ENCODE measurements at places on chromosomes 6 and 20.
A peak's percentile ranks its signal among the peaks of the same experiment; 100 is the strongest.

GRCh38 chr6:106125925-106126435 lies 39.8 kb downstream of the PRDM1 start:
- DNase-seq = peak; percentile 85

- no peak for DNase-seq
These were observed 977 bp downstream of the TNXB start for GRCh38 chr6:32108094-32108627.

DNA sequence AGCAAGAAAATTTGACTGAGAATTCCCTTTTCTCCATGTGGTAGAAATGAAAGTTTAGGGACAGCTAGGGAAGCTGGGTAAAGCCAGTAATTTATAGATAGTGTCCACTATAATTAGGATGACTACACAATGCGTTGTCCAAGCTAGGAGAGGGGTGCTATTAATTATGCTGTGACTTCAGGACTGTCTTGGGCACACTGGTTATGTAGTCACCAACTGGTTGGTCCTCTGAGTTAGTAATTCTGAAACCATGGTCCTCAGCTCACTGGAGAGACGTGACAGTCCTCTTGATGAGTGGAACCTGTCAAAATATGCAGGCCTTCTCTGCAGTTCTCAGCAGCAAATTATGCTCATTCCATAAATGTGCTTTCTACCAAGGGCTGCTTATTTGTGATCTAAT lies 94.6 kb upstream of the ENPP5 start:
- DNase-seq = peak; percentile 8

DNA sequence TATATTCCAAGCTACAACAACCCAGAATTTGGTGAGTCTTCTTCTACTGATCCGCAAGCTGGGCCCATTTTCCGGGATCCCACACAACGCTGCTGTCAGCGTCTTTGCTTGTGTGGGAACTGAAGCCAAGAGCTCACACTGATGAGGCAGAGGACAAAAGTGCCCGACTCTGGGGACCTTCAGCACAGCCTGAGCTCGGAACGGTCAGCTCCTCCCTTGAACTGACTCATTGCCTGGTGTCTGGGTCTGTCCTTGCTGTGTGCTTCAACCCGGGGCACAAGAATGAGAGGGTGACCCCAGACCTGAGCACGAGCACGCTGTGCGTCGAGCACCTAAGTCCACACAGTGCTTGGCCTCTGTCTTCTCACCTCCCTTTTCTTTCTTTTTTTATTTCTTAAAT lies 33.5 kb downstream of the DACT2 start:
- DNase-seq = no peak

GRCh38 chr6:29531668-29532067 lies 27.9 kb downstream of the UBD start:
- no peak for DNase-seq

DNA sequence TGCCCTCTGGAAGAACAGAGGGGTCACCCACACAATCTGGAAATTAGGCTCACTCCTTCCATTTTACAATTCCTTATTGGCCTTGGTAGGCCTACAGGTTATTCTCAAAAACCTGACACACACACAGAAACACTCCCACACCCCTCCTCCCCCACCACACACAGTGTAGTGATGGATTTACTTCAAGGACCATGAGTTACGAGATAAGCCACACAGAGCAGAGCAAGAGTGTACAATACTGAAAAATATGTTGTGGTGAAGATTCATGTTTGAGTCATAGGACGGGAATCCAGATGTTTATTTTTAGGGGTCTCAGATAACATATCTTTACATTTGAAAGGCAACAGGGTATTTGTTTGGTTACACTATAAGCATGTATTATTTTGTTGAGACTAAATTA lies 291.9 kb downstream of the PLCB1 start:
- no peak for DNase-seq

DNA sequence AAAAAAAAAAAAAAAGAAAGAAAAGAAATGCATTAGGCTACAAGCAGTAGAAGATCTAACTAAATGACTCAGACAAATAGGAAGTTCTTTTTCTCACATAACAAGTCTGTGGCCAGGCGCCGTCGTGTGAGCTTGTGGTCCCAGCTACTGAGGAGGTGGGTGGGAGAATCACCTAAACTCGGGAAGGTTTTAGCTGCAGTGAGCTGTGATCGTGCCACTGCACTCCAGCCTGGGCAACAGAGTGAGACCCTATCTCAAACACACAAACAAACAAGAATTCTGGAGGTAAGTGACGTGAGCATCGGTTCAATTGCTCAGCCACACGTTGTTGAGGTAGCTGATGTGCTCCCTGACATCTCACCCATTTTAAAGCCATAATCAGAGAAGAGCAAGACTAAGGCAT lies 37.9 kb upstream of the SLC23A2 start:
- peak; percentile 61 for DNase-seq

DNA sequence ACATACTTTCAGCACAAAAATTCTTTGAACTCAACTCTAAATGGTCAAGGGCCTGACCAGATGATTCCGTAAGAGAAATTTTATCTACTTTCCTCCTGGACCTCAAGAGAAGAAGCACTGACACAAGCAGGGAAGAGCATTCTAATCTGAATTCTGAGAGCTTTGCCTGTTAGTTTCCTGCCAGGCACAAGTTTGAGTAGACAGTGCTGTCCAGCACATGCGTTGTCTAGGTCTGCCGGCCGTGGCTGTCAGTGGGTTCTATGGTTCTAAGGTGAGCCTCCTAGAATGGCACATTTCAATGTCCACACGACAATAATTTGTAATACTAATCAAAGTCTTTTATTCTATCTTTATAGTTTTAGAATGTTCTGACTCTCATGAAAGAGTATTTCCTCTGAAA lies 91.9 kb downstream of the RFPL4B start:
- DNase-seq = no peak

- DNase-seq = no peak
These were observed 5.1 kb upstream of the KIAA0408 start for GRCh38 chr6:127464161-127464880.

DNA sequence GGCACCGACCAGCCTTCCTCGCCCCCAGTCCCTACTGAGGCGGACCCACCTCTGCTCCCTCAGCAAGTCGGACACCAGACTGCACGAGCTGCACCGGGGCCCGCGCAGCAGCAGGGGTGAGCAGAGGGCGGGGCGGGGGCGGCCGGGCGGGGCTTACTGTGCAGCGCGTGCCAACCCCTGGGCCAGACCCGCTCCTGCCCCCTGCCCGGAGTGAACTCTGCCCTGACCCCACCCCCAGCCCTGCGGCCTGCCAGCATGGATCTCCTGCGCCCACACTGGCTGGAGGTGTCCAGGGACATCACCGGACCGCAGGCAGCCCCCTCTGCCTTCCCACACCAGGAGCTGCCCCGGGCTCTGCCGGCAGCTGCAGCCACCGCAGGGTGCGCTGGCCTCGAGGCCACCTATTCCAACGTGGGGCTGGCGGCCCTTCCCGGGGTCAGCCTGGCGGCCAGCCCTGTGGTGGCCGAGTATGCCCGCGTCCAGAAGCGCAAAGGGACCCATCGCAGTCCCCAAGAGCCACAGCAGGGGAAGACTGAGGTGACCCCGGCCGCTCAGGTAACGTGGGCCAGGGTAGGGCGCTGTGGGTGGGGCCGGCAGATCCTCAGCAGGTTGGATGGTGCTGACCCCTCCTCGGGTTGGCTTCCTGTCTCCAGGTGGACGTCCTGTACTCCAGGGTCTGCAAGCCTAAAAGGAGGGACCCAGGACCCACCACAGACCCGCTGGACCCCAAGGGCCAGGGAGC lies 1.5 kb upstream of the SLC2A4RG start:
- peak; percentile 70 for DNase-seq

GRCh38 chr20:60143261-60143842 lies 185.1 kb downstream of the CDH26 start:
- no peak for DNase-seq

GRCh38 chr6:82419859-82420258 lies 56.2 kb downstream of the TPBG start:
- peak; percentile 54 for DNase-seq

GRCh38 chr20:57770852-57771720 lies 61.3 kb upstream of the PMEPA1 start:
- no peak for DNase-seq

- peak; percentile 68 for DNase-seq
These were observed 82.7 kb downstream of the SH3BGRL2 start for GRCh38 chr6:79713701-79714322.

Measured in GM12865 (cell line).